ENCODE measurements at places on chromosomes 3 and 15.
A peak's percentile ranks its signal among the peaks of the same experiment; 100 is the strongest.

DNA sequence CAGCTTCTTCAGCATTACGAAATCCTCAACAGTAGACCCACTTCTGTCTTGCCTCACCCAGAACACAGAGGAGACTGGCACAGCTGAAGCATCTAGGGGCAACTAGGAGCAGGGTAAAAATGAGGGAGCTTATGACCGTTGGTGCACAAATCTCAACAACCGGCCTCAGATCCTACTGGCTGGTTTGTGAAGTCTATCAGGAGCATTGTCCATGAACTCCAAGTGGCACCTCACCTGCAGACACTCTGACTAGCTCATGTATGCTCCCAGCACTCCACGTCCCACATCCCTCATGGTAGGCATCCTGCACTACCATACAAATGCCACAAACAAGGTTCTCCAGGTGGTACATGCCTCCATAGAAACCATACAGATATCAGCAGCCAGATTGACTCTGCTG, 163.1 kb downstream of the TLE3 start:
- no peak for DNase-seq

DNA sequence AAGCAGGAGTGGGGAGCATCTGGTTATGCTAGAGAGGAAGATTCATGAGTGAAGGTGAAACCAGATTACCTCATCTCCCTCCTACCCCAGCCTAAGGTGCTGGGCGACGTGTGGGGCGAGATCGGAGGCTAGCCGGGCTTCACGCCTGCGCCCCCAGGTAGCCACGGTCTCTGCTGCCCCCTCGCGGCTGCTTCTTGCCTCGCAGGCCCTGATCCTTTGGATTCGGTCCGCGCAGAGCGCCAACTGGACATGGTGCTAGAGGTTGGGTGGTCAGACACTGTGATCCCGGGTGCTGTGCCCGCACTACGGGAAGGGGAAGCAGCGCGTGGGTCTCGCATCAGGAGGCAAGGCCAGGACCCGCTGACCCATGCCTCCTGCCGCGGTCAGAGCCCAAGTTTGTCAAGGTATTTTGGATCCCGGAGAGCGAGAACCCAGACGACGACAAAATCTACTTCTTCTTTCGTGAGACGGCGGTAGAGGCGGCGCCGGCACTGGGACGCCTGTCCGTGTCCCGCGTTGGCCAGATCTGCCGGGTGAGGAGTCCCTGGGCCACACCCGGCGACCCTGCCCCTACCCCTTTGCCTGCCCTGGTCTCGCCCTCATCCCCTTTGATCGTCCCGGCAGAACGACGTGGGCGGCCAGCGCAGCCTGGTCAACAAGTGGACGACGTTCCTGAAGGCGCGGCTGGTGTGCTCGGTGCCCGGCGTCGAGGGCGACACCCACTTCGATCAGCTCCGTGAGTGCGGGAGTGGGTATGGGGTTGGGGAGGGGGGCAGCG, 4.2 kb downstream of the SEMA3B start:
- DNase-seq, result no peak

- DNase-seq, result no peak
Measured at GRCh38 chr3:85781806-85782205, 823.0 kb downstream of the CADM2 start.

DNA sequence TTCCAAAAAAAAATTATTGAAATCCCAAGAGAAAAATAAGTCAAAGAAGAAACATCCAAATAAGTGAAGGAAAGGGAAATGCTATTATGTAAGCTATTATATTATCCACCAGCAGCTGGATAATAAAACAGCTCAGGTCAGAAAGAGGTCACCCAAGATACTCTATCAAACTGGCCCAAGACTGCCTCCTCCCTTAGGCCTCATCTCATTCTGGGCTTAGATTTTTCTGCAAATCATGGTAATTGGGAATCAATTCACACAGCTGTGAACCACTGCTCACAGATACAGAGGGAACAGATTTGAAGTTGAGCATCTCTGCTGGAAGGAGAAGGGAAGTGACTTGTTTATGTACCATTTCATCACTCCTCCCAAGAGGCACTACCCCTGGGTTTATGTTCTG, 294.6 kb upstream of the DPPA4 start:
- no peak for DNase-seq

- DNase-seq, result no peak
Measured at GRCh38 chr3:134476306-134476705, 9.5 kb downstream of the ANAPC13 start.

DNA sequence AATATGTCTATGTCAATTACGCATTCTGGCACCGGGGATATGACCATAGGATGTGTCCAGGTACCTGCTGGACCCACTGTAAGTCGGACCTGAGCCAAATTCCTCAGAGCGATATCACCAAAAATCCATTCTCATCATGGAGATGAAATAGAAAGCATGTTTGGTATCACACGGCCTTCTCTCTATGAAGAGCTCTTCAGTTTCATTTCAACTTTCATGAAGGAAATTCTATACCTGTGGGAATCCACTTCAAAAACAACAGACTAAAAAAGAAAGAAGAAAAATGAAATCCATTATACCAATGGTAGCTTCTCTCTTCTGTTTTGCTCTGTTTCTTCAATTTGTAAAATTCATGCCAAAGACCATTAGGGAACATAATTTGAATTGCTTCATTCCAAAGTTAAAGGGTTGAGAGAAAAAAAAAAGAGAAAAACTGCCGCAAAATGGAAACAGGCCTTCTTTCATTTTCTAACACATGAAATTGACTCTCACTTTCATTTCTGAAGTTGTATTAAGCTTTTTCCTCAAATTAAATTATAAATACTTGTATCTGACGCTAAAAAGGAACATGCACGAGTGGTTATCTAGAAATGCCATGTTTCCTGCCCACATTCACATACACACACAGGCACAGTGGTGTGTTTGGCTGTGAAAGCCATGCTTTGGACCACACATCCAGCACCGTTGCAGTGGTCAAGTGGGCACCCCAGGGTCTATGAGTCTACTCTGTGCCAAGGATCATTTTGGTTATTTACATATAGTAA, 46.9 kb upstream of the DIPK2A start:
- no peak for DNase-seq

GRCh38 chr3:139655909-139656595, 21.7 kb downstream of the NMNAT3 start:
- DNase-seq, result no peak

- DNase-seq, result no peak
Measured at GRCh38 chr15:58444658-58445332, 13.0 kb downstream of the LIPC start.

DNA sequence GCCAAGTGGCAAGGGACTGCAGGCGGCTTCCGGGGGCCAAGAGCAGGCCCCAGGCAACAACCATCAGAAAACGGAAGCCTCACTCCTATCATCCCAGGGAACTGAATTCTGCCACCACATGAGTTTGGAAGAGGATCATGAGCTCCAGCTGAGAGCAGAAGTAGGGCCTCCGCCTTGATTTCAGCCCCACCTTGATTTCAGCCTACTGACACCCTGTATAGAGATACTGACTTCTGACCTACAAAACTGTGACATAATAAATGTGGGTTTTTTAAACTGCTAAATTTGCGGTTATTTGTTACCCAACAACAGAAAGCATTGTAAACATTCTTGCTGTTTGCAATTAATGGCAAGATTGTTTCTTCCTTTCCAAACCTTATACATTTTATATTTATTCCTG, 21.6 kb upstream of the RARRES1 start:
- DNase-seq, result no peak

DNA sequence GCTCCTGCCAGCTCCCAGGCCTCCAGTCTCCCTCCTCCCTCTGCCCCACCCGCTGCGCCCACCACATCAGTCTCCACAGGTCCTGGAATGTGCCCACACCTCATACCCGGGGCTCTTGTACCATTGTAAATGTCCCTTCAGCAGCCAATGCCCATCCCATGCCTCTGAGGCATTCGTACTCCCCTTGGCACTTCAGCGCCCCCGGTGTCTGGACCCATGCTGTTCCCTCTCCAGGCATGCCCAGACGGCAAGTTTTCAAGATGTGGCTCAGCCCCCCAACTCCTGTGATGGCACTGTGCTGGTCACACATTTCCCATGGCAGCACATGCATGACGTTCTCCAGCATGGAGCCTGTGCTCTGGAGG, 13.3 kb downstream of the PLXND1 start:
- no peak for DNase-seq

DNA sequence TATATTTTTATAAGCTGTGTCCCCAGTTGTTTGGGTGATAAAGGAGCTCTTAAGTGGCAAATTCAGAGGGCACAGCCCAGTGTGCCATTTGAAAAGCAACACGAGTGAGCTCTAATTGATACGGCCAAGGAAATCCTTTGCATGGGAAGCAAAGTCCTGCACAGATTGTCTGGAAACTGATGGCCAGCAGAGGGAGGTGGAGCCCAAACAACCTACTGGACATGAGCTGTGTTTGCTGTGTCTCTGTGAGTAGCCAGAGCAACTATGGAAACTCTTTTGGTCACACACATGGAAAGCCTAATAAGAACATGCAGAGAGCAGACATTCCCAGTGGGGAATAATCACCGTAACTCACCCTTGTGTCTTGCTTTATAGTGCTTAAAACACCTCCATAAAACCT, 24.4 kb downstream of the ONECUT1 start:
- DNase-seq, result no peak

DNA sequence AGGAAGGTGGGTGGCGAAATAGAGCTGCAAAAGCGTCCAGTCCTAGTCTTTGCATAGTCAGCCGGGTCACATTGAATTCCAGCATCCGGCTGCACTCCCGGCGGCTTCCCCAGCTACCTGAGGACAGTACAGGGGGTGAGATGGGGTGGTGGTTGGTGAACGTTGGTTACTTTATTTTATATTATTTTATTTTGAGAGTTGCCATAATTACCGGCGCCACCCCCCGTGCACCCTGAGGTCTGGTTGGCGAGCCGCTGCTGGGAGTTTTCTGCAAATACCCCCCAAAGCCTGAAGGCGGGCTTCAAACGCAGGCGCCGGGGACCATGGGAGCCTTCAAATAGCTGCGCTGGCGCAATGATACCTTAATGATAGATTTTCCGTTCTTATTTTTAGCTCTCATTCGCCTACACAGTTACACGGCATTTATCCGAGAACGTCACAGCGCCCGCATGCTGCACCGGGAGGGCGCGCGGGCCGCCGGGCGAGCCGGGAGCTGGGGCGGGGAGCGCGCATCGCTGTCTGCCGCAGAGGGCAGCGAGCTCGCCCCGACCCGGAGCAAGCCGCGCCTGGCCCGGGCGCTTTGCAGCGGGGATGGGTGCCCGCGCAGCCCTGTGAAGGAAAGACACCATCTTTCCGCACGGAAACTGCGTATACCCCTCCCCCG, 756 bp upstream of the RASGRF1 start:
- peak; percentile 37 for DNase-seq

DNA sequence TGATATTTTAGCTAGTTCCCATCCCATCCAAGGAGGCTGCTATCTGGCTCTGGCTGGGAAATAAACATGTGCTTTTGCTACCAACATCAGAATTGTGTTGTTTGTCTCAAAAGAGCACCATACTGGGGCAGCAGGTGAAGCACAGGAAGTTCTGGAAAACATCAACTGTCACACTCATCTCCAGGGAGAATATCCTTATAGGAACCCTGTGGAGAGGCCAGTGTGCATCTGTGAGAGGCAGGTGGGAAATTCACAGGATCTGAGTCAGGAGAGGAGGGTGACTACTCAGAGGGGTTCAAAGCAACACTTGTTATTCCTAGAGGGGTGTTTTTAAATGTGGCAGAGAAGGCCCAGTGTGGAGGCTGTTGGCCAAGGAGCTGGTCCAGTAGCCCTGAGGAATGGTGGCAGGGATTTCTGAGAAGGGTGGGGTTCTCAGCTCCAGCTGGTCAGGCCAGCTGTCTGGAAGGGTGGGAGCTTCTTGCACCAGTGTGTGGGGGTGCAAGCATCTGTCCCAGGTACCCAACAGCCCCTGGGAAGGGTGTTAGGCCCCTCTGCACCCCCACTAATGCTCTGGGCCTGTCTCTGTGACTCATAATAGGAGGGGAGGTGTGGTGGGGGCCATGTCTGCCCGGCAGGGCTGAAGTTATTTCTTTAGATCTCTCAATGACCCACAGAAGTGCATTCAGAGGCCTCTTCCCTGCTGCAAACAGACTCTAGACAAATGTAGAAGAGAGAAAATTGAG, 28.7 kb downstream of the RPSA start:
- no peak for DNase-seq

DNA sequence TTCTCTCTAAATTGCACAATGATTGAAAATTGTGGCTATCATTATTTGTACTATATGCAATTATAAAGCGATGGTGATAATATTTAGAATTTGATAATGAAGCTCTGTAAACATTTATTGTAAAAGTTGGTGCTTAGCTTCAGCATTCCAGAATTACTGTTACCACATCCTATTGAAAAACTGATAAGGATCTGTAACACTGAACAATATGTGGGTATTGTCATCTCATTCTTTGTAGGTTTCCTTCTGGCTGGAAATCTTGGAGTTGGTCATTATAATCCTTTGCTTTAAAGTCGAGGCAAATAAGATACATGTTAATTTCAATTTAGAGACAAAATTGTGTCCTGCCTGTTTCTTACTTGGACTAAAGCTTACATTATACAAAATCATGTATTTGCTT, 323.4 kb upstream of the GOLIM4 start:
- no peak for DNase-seq

DNA sequence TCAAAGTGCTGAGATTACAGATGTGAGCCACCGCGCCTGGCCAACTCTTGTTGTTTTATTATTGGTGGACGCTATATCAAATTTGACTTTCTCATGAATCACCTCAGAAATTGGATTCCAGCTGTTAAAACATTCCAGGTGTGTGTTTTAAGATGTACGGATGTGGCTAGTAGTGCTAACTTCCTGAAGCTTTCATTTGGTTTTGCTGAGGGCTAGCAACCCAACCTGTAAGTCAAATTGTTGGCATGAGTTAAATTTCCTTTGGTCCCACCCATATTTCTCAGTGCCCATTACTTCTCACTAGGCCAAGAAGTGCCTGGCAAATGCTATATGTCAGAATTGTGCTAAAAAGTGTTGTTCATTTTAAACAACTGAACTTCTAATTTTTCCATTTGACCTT, 13.1 kb upstream of the KAT2B start:
- DNase-seq, result no peak

Measured in SW 1271 (cell line).